ENCODE measurements at places on chromosomes 2 and 18. TPM values are rescaled to one million over a fixed set of nuclear protein-coding genes. Genes with fewer than 3 reads are reported as not detected.

DNA sequence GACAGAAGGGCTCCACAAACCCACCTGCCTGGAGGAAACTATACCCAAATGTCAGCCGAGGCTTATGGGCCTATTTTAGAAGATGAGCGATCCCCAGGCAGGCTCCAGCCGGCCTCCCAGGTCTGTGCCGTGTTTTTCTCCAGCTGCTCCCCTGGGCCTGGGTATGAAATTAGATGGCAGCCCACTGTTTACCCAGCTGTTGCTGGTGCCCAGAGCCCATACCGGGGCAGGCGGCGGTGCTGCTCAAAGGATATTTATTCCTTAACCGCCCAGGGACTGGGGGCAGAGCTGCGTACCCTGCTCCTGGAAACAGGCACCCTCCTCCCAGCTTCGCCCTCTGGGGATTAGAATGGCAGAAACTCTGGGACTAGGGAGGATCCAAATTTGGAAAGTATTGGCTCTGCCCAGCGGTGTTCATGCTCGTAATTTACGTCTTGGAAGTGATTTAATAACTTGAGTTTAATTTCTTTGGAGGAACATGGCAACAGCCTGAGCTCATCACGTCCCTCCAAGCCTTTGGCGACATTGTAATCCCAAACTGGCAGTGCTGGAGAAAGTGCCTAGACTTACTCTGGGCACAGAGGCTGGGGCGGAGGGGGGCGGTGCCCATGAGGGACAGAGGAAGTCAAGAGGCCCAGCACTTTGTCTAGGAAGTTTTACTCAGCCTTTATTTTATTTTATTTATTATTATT is 199.2 kb downstream of the KLHL29 start:
- no peak overlapping the region for H3K4me3 ChIP-seq
- no peaks in the 10 kb centered on the region for H3K4me1 ChIP-seq

DNA sequence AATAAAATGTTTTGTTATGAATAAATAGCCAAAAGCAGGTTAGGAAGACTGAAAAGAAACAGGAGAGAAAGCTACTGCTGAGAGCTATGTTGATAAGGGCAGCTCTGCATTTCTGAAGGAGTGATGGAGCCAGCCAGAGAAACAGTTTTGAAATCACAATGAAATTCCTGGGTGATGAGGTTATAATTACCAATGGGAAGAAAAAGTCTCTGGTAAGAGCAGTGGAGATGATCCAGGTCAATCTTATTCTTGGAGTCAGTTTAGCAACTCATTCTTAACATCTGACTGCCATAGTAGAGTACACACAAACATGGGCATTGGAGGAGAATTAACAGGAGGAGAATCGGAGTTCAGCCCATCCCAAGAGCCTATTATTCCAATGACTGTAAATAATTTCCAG is 2.4 kb downstream of the ALKAL2 start:
- H3K27me3 ChIP-seq: peaks cover 6% of the 10 kb centered on the region
- no peak for DNase-seq
- H3K27ac ChIP-seq: no peak overlapping the region
- no peak overlapping the region for H3K4me3 ChIP-seq
- peaks cover 37% of the 10 kb centered on the region for H3K4me1 ChIP-seq

- no peaks in the 10 kb centered on the region for H3K36me3 ChIP-seq
- H3K27me3 ChIP-seq: peaks cover 3% of the 10 kb centered on the region
- peaks cover 14% of the 10 kb centered on the region for H3K4me1 ChIP-seq
Measured at GRCh38 chr2:95349568-95350322, 52.6 kb downstream of the KCNIP3 start.

DNA sequence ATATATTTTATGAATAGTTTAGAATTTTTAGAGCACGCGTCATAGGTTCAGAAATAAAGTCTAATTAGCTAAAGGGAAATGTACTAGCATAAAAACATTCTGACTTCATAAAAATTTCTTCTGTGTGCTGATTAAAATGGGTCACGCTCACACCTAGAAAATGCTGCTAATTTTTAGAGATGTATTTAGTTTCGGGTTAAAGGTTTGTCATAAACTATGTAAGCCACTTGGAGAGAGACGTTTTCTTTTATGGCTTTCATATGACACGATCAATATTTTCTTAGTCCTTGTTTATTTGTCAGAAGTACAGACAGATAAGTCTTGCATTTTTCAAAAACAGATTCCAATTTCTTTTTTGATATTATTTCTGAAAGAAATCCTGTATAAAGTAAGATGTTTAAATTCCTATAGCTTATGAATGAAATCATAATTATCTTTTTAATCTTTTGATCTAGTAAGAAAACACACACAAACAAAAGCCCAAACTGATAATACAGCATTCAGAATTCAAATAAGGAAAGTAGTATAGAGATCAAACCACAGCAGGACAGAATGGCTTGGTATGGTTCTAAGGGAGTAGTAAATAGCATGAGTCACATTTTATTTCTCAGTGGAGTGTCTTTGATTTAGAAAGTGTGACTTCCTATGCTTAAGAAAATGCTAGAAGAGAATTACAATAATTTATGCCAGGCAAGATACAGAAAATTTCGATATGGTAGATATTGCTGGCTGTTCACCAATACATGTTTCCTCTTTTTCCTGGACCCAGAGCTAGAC is 236.6 kb downstream of the GPD2 start:
- H3K4me1 ChIP-seq: no peaks in the 10 kb centered on the region
- no peaks in the 10 kb centered on the region for H3K27me3 ChIP-seq
- H3K4me3 ChIP-seq: no peak overlapping the region
- DNase-seq: no peak

DNA sequence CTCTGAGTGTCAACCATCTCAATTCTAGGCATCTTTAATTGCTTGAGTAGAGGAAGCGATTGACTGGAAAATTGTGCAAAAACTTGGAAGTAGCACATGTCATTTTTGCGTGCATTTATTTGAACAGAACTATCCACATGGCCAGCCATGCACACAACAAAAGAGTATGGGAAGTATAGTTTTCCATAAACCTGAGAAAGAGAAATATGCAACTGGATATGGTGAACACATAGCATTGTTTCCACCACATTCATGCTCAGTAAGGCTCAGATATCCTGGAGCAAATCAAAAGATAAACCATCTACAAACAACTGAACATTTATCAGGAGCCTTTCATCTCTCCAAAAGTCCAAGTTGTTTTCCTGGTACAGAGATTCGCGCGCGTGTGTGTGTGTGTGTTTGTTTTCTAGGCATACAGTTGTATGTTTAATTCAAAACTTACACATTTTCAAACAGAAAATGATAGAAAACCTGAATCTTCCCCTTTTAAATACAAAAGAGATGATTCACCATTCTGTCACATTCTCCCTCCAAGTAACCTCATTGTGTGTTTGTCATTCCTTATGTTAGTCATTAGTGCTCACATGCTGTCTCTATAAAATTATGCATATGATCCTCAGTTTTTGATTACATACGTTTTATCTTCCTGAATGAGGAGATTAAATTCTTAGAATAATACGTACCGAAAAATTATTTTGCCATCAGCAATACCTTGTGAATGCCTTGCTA is 780.4 kb upstream of the NRXN1 start:
- no peaks in the 10 kb centered on the region for H3K27me3 ChIP-seq
- H3K4me1 ChIP-seq: no peaks in the 10 kb centered on the region
- no peak overlapping the region for H3K27ac ChIP-seq

DNA sequence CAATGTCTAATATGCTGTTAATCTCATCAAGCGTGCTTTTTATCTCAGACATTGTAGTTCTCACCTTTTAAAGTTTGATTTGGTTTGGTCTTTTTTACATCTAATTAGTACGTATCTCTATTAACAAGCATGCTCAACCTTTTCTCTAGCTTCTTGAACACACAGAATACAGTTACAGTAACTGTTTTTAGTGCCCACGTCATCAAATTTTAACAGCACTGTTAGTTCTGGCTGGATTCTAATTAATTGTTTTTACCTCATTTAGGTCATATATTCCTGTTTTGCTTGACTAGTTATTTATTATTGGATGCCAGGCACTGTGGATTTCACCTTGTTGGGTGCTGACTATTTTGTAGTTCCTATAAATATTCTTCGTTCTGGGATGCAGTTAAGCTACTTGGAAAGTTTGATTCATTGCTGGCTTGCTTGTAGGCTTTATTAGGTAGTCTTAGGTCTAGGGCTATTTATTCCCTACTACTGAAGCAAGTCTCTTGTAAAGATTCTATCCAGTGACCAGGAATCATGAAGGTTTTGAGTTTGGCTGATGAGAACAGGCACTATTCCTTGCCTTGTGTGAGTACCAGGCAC is 263.0 kb downstream of the ETAA1 start:
- H3K4me3 ChIP-seq: no peak overlapping the region
- no peaks in the 10 kb centered on the region for H3K36me3 ChIP-seq
- H3K27me3 ChIP-seq: no peaks in the 10 kb centered on the region
- H3K4me1 ChIP-seq: no peaks in the 10 kb centered on the region
- DNase-seq: no peak

- peaks cover 85% of the 10 kb centered on the region for H3K36me3 ChIP-seq
- H3K27ac ChIP-seq: no peak overlapping the region
- no peak for DNase-seq
- no peaks in the 10 kb centered on the region for H3K27me3 ChIP-seq
- H3K4me3 ChIP-seq: no peak overlapping the region
Measured at GRCh38 chr2:127486247-127487058, 39.8 kb downstream of the IWS1 start.

DNA sequence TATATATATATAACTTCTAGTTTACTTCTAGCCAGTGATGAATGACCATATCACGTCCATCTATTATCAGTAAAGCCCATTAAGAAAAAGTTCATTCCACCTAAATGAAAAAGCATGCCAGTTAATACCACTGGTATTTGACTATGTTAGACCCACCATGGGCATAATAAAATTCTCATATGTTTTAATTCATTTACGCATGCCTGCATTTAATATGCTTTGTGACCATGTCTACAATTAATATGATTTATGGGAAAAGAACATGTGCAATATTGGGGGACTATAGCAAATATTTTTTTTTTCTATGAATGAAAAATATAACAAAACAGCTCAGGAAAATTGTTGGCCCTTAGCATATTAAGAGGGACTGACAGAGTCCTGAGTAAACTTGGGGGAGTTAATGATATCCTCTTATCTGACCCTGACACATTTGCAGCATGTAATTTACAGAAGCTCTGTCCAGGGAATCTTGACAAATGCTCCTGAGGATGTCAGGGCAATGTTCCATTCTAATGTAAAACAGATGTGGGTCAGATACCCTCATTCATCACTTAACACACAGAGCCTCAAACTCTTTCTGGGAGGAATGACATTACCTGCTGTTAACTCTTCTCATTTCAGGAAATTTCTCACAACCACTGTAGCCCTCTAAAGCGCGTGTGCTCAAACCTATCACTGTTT is 90.6 kb downstream of the PAX3 start:
- H3K4me3 ChIP-seq: no peak overlapping the region
- no peak for DNase-seq
- H3K36me3 ChIP-seq: no peaks in the 10 kb centered on the region
- H3K27ac ChIP-seq: no peak overlapping the region

GRCh38 chr18:59820663-59821062 is 79.1 kb upstream of the PMAIP1 start:
- H3K27ac ChIP-seq: no peak overlapping the region
- DNase-seq: no peak
- H3K4me1 ChIP-seq: no peaks in the 10 kb centered on the region
- no peak overlapping the region for H3K4me3 ChIP-seq

DNA sequence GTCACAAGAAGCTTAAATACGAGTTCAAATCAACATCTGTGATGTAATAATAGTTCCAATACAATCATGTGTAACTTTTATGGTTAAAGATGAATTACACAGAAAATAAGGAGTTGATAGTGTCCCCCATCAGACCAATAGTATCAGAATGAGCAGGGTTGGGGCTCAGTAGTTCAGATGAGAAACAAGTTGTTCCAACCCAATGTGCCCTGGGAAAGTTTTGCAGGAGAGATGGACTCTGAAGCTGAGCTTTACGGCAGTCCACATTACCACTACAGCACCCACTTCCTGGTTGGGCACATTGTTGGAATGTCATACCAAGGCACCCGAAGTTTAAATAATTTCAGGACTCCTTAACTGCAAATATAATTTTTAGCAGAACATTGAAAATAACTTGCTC is 12.1 kb upstream of the CXCR4 start:
- no peak for DNase-seq
- peaks cover 17% of the 10 kb centered on the region for H3K4me1 ChIP-seq
- H3K4me3 ChIP-seq: no peak overlapping the region

- H3K4me3 ChIP-seq: no peak overlapping the region
- no peak overlapping the region for H3K27ac ChIP-seq
- H3K27me3 ChIP-seq: no peaks in the 10 kb centered on the region
Measured at GRCh38 chr2:133135035-133135654, 433.1 kb downstream of the NCKAP5 start.

DNA sequence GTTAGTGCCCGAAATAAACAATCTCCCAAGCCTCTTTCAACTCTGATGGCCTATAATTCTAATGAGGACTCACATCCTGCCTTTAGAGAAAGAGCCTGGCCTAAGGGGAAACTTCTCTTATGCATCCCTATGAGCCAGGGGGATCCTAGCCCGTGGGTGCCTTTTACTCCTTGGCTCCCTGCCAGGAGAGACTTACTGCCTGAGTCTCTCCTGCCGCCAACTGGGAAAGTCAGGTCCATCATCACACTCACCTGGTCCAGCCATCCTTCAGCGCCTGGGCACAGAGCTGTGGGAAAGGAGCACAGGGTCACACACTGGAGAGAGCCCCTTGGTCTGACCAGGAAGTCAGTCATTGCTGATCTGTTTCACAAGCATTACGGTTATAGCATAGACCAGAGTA is 24.1 kb downstream of the ENOSF1 start:
- no peak overlapping the region for H3K4me3 ChIP-seq
- no peaks in the 10 kb centered on the region for H3K4me1 ChIP-seq
- H3K27me3 ChIP-seq: no peaks in the 10 kb centered on the region
- no peak for DNase-seq
- no peak overlapping the region for H3K27ac ChIP-seq

GRCh38 chr18:7735626-7736175 is 168.6 kb downstream of the PTPRM start:
- H3K36me3 ChIP-seq: no peaks in the 10 kb centered on the region
- H3K4me1 ChIP-seq: peaks cover 3% of the 10 kb centered on the region
- no peak for DNase-seq

GRCh38 chr2:36902385-36903120 is 63.8 kb downstream of the STRN start:
- H3K4me3 ChIP-seq: no peak overlapping the region
- no peaks in the 10 kb centered on the region for H3K4me1 ChIP-seq
- H3K27me3 ChIP-seq: no peaks in the 10 kb centered on the region
- no peaks in the 10 kb centered on the region for H3K36me3 ChIP-seq
- no peak overlapping the region for H3K27ac ChIP-seq
- no peak for DNase-seq

GRCh38 chr2:71792926-71793761 is 339.8 kb downstream of the DYSF start:
- H3K36me3 ChIP-seq: no peaks in the 10 kb centered on the region
- no peaks in the 10 kb centered on the region for H3K4me1 ChIP-seq
- no peak for DNase-seq
- no peak overlapping the region for H3K4me3 ChIP-seq
- no peak overlapping the region for H3K27ac ChIP-seq

GRCh38 chr18:9135912-9136314 is 668 bp upstream of the ANKRD12 start:
- no peaks in the 10 kb centered on the region for H3K27me3 ChIP-seq
- H3K36me3 ChIP-seq: peaks cover 5% of the 10 kb centered on the region
- peaks cover 42% of the 10 kb centered on the region for H3K4me1 ChIP-seq
- peak; percentile 93 for DNase-seq

The PRSS56 gene
- not detected for total RNA-seq

The LIMS3 gene
- total RNA-seq: not detected

The TRAK2 gene
- 58.7 TPM for total RNA-seq

The MATN3 gene
- 11.6 TPM for total RNA-seq

The TUBA3D gene
- not detected for total RNA-seq

The LIMS1 gene
- 148 TPM for total RNA-seq

The ZC3H6 gene
- total RNA-seq: 9.8 TPM

The TTN gene
- total RNA-seq: 895 TPM

The DPP4 gene
- 16.4 TPM for total RNA-seq
